ENCODE measurements at places on chromosomes 3 and 15.

GRCh38 chr3:138638641-138639040, 30.1 kb downstream of the FAIM start:
- DNase-seq: no peak

DNA sequence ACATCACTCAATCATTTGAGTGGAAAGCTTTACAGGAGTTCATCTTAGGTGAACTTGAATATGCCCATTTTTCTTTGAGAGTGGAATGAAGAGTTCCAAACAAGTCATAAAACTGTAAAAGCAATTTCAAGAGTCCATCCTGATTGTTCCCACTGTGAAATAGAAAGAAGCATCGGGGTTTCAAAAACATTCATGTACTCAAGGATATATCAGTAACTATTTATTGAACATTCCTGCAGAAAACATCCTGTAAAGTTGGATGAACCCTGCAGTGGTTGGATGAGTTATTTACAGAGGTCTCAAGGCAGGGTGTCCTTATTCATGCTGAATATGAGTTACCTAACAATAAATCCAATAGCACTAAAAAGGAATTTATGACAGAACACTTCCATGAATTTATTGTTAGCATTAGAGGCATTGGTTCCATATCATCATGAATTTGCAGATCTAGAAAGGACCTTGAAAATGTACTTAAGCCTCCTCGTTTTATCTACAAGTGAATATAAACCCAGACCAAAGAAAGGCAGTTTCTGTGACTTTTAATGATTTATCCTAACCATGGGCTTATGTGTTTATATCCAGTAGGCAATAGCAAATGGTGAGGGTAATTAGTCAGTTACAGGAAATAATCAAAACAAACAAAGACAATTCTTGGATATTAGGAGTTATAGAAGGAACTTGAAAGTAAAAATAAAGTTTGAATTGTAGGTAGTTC, 361.9 kb upstream of the KCNMB2 start:
- DNase-seq: no peak

DNA sequence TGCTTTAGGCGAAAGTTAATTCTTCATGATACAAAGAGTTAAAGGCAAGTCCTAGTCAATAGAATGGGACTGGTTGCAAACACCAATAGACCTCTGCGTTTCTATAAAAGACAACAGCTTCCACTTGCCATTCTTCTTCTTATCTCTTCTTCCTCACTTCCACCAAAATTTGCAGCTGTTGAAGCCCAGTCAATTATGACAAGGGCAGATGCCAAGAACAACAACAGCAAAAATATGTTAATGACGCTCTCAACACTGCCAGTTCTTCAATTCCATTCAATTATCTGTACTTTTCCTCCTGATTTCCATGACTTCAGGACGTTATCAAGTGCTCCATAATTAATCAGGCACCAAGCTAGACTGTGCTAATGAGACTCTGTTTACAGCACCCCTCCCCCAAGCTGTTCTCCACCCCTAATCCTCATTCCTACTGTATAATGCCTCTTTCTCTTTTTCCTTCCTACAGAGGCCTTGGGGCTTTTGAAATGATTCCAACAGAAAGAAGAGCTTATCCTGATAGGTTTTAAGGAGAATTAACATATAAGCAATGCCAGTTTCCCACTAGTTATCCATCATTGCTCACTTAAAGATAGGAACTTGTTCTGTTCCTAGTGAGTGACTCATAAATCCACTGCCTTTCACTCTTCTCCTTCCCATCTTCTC, 1160.5 kb downstream of the IGSF11 start:
- no peak for DNase-seq

- no peak for DNase-seq
These were observed 249.7 kb upstream of the CNTN4 start for GRCh38 chr3:1848935-1849334.

DNA sequence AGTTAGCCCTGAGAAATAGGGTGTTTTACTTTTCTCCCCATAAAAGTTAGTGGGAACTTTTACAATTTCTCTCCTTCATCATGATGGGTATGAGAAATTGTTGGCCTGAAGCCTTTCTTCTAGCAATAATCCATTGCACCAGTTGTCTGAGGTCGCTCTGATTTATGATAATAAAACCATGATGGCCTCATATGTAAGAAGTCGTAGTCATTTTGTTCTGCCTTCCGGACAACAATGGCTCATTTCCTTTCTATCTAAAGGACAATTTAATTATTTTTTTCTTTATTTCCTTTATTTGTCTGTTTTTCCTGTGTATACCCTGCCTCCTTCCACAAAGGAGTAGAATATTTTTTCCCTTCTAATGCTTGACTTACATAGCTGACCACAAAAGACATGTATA, 31.6 kb upstream of the GNB4 start:
- no peak for DNase-seq

GRCh38 chr3:120353463-120353862, 4.3 kb upstream of the LRRC58 start:
- DNase-seq: no peak

- DNase-seq: no peak
These were observed 257.2 kb upstream of the SOX2 start for GRCh38 chr3:181454451-181455027.

DNA sequence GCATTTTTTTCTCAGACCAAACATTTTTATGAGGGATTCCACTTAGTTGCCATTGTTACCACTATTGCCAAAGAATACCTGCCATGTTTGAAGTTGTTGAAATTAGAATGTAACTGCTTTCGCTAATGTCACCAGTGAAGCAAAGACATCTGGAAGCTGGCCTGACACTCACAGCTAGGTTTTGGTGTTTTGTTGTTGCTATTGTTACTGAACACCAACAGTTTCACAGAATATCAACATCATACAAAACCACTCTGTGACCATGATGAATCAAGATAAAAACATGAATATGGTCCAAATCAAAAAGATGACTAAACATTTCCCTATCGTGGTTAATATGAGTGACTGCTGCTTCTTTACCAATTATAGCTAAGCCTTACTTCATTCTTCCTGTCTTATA, 6.9 kb upstream of the CFAP20DC start:
- no peak for DNase-seq

DNA sequence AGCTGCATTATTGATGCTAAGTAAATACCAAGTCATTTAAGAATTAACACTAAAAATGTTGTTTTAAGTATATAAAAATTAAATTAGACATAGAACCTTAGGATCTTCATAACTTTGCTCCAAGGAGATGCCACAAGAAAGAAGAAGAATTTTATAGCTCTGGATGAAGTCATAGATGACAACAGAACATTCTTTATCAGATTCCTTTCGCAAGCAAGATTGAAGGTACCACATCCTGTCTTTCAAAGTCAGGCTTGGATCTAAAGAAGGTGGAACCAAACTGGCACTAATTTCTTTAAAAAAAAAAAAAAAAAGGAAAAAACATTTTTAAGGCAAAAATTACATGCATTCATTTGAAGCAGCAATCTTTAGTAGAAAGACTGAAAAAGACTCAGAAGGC, 62.5 kb downstream of the POLQ start:
- no peak for DNase-seq

- no peak for DNase-seq
These were observed 401 bp downstream of the SEC11A start for GRCh38 chr15:84715441-84716035.

DNA sequence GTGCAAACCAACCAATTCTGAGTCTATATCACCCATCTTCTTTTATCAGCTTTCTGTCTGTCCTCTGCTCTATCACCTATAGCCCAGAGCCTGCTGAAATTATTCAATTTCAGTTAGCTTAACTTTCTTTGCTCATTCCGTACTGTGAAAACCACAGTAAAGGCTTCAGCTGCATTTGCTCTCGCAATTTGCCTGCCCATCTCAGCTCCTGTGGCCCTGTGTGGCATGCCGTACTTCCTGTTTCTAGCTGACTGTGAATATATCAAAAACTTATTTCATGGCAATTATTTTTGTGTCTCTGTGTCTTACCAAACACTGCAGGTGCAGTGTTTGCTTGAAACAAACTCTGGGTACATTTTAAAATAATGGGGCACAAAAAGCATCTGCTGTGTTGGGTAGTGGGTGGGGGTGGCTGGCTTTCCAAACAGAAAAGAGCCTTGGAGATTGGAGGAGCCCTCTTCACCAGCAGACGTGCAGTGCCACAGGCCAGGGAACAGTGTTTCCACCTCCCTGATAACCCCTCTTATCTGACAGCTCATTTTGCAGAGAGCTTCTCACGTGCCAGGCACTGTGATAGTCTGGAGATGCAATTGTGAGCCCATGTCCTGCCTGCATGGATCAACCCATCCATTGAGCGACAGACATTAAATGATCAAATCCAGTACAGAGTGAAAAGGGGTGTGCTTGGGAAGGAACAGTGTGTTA, 45.2 kb downstream of the GASK1A start:
- DNase-seq: no peak

- DNase-seq: no peak
These were observed 537.7 kb upstream of the ZNF385D start for GRCh38 chr3:22288756-22289155.

GRCh38 chr15:34621675-34622074, 38.2 kb upstream of the GOLGA8B start:
- no peak for DNase-seq

- DNase-seq: no peak
These were observed 56.5 kb downstream of the SMAD3 start for GRCh38 chr15:67121644-67122605.

GRCh38 chr15:34019369-34019990, 19.5 kb downstream of the AVEN start:
- DNase-seq: no peak

DNA sequence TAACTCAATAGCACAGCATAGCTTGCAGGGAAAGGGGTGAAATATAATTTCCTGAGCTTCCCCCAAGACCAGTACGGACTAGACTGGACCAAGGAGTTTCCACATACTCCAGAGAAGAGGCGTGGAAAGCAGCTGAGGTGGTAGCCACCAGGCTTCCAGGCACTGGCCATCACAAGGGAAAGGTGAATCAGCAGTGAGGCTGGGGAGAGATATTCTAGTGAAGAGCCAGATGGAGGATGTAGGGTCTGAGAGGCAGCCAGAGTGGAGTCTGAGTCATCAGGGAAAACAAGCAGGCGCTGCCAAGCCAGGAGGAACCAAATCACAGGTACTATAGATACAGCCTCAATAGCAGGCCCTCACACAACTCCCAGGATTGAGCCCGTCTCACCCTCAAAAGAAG, 9.6 kb upstream of the RASA2 start:
- no peak for DNase-seq

DNA sequence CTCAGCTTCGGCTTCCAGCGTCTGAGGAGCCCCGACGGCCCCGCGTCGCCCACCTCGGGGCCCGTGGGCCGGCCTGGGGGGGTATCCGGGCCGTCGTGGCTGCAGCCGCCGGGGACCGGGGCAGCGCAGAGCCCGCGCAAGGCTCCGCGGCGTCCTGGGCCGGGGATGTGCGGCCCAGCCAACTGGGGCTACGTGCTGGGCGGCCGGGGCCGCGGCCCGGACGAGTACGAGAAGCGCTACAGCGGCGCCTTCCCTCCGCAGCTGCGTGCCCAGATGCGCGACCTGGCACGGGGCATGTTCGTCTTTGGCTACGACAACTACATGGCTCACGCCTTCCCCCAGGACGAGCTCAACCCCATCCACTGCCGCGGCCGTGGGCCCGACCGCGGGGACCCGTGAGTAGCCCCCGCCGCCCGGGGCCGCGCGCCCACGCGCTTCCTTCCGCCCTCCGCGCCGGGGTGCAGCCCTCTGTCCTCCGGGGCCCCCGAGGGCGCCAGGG, 462 bp downstream of the EDEM1 start:
- DNase-seq: no peak

DNA sequence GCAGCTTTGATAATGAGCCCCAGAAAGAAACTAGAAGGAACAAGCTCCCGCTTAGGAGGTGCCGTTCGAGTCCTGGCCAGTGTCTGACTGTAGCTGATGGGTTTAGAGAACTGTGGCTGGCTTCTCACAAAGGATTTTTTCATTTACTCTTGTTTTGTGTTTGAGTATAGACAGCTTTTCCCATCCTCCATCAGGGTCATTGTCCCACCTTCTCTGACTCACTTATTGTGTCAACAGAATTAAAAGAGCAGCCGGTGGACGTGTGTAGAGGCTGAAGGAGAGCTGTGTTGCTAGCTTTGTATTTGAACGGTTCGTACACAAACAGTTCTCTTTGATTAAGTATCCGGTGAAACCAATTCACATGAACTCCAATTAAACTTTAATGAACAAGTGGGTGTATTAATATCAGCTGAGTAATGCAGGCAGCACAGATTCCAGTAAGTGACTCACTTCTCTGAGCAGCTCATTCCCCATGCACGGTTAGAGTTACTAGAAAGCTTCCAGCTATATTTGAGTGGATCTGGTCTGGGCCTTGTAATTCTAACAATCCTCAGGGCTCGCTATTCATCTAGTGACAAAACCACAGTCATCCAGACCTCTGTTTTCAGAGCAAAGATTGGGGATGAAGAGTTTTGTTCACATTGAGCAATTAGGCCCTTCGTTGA, 141.0 kb downstream of the LPP start:
- no peak for DNase-seq

DNA sequence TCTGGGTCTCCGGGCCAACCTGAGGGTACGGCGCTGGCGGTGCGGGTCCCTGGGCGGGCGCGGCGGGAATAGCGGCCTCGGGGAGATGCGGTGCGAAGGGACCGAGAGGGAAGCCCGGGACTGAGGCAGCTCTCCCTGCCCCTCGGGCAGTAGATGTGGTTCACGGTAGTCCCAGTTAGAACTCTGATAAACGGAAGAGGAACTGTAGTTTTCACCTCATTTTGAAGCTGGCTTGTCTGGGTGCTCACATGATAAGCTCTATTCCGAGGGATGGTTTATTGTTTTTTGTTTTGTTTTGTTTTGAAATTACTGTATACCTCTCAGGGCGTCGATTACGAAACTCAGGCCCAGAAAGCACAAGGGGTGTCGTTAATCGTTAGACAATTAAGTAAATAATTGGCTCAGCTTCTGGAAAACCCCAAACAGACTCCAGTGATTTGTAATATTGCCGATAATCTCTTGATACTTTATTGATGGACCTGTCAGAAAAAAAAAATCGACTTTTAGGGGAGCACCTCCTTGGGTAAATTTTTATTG, 413 bp downstream of the NUSAP1 start:
- DNase-seq: no peak

DNA sequence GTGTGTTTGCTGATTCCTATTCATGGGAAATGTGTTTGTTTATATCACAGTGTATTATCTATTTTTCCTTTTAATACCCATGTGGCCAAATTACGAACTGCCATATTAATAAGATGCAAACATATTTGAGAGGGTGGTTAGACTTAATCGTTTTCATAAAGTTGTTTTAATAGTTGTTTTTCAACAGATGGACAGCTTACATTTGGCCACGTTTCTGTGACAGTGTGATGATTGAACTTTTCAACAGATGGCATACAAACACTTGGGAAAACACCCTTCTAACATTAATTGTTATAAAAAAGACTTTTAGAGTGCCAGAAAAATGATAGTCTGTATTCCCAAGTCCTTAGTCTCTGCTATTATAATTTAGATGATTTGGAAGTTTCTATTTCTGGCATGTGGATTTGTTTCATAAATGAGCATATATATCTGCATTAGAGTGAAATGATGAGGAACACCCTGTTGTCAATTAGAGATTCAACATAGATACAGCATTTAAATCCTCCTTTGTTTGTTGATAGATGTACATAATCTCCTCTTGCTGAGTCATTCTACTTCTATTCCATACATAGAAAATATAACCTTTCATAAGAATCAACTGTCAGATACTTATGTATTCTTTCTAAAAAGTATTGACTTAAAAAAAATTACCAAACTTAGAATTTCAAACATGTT, 13.1 kb downstream of the PLAAT1 start:
- no peak for DNase-seq

GRCh38 chr3:23075496-23075895, 127.6 kb upstream of the UBE2E2 start:
- no peak for DNase-seq

GRCh38 chr3:112751061-112751460, 95.6 kb downstream of the CD200R1L start:
- DNase-seq: no peak
